CD4-positive, alpha-beta T cell treated with Interleukin-15 for 1 hour (primary cell): ENCODE measurements at places on chromosomes 11 and 22.

GRCh38 chr11:32829157-32829679, 509 bp upstream of the PRRG4 start:
- DNase-seq: no peak

DNA sequence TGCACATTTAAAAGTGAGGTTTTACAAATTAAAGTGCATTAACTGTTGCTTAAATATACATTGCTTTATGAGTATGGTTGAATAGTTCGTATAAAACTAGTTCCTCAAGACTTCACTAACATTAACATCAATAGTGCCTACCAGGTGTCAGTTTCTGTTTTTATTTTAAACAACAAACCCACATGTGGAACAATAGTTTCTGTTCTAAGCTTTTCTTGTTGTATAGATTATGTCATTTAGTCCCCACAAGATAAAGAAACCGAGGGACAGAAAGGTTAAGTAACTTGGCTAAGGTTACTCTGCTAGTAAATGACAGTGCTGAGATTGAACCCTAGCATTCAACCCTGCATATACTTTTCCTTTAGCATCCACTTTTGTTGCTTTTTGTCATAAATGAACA, 41.4 kb upstream of the ST14 start:
- DNase-seq: no peak

- DNase-seq: peak; percentile 42
Measured at GRCh38 chr11:104609311-104610085, 288.8 kb downstream of the CASP12 start.

GRCh38 chr11:106031936-106032335, 9.9 kb upstream of the MSANTD4 start:
- DNase-seq: no peak

DNA sequence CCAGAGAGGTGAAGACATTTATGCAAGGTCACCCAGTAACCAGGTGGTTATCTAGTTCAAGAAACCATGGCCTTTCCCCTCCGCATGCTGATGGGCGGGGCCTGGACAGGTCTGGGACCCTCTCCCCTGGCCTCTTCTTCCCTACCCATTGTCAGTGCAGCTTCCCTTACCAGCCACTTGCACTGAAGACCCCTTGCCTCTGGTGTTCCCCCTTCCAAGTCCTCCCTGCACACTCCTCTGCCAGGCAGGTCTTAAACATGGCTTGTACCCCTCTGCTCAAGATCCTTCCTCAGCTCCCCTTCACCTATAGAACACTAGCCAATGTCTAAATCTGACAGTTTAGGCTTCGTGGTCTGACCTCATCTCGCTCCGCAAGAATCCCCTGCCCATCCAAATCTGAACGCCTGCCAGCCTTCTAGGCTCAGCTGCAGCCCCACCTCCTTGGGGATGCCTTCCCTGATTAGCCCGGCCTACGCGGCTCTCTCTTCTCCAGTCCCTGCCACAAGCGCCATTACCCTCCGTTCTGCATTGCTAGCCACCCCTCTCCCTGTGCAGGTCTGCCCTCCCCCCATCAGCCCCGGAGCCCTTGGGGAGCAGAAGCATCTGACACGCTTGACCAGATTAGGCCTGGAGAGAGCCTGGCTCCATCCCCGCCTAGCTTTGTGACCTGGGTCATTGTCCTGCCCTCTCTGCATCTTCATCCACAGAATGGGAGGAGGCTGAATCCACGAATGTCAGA, 213.8 kb downstream of the DSCAML1 start:
- DNase-seq: no peak

DNA sequence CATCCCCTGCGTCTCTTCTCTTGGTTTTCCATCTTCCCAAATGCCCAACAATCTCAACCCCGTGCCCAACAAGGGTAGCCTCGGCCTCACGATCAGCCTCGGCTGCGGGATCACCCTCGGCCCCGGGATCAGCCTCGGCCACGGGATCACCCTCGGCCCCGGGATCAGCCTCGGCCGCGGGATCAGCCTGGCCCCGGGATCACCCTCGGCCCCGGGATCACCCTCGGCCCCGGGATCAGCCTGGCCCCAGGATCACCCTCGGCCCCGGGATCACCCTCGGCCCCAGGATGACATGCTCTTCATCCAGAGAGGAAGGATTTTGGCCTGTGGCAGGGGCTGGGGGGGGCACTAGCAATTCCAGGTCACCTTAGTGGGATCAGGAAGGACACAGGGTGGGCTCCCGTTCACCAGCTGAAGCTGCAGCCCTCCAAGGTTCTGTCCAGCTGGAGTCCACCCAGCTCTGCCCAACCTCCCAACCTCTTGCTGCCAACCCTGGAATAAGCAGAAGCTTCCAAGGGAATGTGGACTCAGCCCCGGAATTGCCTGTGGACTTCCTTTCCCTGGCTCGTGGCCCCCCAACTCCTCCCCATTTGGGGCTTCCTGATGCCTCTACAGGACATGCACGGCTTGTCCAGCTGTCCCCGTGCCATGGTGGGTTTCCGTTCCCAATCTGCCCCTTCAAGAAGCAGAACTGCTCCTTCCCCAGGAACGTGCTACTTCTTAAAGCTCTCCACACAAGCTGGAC, 6.2 kb downstream of the ALG12 start:
- no peak for DNase-seq

DNA sequence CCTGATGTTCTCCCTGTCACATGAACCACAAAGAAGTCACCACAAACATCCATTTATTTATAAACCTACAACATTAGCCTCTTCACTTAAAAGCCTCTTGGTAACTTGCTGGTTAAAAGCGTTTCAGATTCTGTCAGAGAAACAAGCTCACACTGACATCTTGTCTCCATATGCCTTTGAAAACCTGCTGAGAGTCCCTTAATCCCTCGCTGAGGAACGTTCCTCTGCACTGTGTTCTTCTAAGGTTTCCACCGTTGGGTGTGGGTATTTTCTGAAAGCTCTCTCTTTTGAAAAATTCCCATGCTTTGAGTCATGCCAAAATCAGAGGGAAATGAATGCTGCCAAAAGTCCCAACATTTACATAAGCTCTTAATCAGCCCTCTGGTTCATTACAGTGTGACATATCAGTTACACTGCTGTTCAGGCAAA, 149.8 kb downstream of the CCDC34 start:
- DNase-seq: no peak

DNA sequence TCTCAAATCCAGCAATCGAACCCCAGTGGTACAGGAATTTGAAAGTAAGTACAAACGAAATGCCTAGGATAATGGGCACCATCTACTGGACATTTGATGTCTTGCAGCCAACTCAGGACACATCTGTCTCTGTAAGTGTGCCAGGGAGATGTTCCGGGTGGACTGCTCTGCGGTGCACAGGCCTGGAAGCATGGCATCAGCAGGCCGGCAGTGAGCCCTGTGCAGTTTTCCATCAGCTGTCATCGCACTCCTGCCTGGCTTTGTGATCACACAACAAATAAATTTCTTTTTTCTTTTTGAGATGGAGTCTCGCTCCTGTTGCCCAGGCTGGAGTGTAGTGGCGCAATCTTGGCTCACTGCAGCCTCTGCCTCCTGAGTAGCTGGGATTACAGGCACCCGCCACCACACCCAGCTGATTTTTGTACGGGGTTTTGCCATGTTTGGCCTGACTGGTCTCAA, 71.0 kb downstream of the JAM3 start:
- peak; percentile 30 for DNase-seq

DNA sequence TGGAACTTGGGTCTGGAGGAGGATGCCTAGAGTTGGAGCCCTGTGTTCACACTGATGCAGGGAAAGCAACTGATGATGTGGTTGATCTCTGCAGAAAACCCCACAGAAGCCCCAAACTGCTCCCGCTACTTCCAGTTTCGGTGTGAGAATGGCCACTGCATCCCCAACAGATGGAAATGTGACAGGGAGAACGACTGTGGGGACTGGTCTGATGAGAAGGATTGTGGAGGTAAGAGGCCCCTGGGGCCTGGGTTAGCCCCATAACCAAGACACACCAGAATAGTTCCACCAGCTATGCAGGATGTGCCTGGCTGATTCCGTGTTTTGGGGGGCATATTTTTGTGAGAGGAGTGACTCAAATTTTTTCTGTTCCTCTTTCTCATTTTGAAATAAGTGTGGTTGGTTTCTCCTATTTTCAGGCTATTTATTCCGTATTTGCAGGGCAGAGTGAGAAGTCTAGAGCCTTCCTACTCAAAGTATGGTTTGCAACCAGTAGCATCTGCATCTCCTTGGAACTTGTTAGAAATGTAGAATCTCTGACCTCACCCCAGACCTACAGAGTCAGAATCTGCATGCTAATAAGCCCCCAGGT, 137.3 kb upstream of the SORL1-AS1 start:
- peak; percentile 33 for DNase-seq

GRCh38 chr11:73174495-73174791, 32.3 kb upstream of the FCHSD2 start:
- no peak for DNase-seq

- no peak for DNase-seq
Measured at GRCh38 chr11:86360775-86361395, 13.8 kb upstream of the CCDC81 start.

- no peak for DNase-seq
Measured at GRCh38 chr11:70699294-70700221, 301.2 kb downstream of the CTTN start.

DNA sequence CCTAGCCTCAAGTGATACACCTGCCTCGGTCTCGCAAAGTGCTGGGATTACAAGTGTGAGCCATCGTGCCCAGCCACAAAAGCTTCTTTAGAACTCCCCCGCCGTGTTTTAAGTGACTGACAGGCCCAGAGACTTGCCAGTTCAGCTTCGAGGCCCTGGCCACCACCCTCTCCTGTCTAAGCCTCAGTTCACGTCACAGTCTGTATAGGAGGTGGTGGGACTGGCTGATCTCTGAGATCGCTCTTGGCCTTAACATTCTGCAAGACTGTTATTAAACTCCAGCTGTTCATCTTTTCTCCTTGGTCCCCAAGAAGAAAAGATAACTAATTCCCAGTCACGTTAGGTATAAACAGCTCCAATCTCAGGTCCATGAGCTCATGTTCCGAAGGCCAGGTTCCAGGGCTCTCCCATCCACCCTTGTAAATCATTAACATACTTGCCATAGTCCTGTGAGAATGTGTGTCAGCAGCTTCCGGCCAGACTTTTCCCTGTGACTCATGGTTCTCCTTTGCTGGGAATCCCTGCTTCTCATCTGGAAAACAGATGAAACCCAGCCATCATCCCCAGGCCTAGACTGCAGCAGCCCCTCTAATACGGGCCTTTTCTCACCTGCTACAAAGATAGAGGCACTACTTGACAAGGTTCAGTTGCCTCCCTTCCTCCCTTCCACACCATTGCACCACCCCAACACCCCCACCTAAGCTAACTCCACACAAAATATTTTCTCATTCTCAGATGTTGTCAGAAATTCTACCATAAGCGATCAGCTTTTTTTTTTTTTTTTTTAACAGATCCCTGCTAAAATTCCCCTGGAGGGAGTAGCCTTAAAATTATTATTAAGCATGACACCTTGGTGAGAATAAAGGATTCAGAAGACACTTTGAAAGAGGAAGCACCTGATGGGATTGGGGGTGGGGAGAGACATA, 5.6 kb upstream of the KIAA0930 start:
- DNase-seq: no peak

GRCh38 chr11:65352783-65353182, 1.8 kb upstream of the TIGD3 start:
- DNase-seq: no peak

- no peak for DNase-seq
Measured at GRCh38 chr11:94630221-94630620, 63.1 kb downstream of the PIWIL4 start.

DNA sequence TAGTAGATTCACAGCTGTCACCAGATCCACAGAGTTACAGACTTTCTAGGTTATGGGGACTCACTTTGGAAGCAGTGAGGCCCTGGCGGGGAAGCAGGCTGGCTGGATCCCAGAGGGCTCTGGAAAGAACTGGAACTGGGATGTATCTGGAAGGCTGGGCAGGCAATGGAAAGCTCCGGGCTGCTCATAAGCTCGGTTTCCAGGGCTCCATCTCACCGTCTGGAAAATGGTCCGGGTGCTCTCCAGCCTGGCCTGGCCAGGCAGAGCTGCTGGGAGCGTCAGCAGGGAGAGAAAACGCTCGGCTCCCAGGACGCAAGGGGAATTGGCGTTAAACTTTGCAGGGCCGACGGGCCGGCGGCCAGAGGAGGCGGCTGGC, 335 bp upstream of the SEZ6L start:
- DNase-seq: no peak
